ENCODE measurements at places on chromosomes 16 and 17. TPM values are rescaled to one million over a fixed set of nuclear protein-coding genes. Genes with fewer than 3 reads are reported as not detected.
A peak's percentile ranks its signal among the peaks of the same experiment; 100 is the strongest.

DNA sequence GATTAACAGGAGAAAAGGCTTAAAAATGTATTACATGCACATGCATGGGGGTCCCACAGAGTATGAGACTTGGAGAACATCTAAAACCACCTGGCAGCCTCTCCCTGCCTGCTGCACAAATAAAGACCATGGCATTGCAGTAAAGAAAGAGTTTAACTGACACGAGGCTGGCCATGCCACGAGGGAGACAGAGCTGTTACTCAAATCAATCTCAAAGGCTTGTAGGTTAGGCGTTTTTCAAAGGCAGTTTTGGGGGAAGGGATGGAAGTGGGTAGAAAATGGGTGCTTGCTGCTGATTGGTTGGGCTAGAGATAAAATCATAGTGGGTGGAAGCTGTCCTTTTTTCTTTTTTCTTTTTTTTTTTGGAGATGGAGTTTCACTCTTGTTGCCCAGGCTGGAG lies 17.3 kb upstream of the PSMD7 start:
- peaks cover 3% of the 10 kb centered on the region for H3K4me1 ChIP-seq
- H3K27ac ChIP-seq, result peak overlapping the region; percentile 11
- DNase-seq, result no peak
- no peaks in the 10 kb centered on the region for H3K36me3 ChIP-seq
- H3K27me3 ChIP-seq, result no peaks in the 10 kb centered on the region
- H3K4me3 ChIP-seq, result no peak overlapping the region

DNA sequence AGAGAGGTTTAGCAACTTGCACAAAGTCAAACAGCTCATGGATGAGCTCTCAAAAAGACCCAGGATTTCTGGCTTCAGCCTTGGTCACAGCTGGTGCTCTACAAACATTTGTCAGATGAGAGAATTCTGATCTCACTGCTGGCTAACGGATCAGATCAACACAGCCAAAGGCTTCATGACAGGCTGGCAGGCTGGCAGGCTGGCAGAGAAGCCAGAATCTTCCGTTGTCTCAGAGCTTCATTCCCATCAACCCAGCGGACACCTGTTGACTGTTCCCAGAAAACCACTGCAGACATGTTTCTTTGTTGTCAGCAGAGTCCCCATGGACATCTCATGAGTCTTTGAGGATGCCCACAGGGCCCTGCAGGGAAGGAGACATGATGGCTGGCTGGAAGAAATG lies 303.8 kb upstream of the ASIC2 start:
- H3K4me1 ChIP-seq, result no peaks in the 10 kb centered on the region
- H3K27ac ChIP-seq, result no peak overlapping the region
- no peak overlapping the region for H3K4me3 ChIP-seq

DNA sequence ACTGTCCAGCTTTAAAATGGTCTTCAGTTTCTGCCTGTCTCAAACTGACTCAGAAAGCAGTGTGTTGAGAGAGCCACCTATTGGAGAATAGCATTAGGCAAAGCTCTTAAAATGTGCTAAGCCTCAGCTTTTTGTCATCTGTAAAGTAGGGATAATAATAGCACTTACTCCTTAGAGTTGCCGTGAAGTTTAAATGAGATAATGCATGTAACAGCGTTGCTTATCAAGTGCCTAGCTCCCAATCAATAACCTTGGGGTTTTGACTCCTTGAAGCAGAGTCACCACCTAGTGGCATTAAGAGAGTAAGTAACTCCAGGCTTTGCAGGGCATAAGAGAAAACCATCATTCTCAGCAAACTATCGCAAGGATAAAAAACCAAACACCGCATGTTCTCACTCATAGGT lies 163.3 kb downstream of the HS3ST2 start:
- peaks cover 4% of the 10 kb centered on the region for H3K4me1 ChIP-seq
- no peak overlapping the region for H3K27ac ChIP-seq
- H3K36me3 ChIP-seq, result no peaks in the 10 kb centered on the region
- DNase-seq, result no peak
- H3K4me3 ChIP-seq, result no peak overlapping the region
- H3K27me3 ChIP-seq, result peaks cover 2% of the 10 kb centered on the region

- H3K4me1 ChIP-seq, result no peaks in the 10 kb centered on the region
- no peaks in the 10 kb centered on the region for H3K27me3 ChIP-seq
- H3K36me3 ChIP-seq, result no peaks in the 10 kb centered on the region
- no peak overlapping the region for H3K27ac ChIP-seq
Measured at GRCh38 chr16:56207421-56207820, 16.1 kb downstream of the GNAO1 start.

DNA sequence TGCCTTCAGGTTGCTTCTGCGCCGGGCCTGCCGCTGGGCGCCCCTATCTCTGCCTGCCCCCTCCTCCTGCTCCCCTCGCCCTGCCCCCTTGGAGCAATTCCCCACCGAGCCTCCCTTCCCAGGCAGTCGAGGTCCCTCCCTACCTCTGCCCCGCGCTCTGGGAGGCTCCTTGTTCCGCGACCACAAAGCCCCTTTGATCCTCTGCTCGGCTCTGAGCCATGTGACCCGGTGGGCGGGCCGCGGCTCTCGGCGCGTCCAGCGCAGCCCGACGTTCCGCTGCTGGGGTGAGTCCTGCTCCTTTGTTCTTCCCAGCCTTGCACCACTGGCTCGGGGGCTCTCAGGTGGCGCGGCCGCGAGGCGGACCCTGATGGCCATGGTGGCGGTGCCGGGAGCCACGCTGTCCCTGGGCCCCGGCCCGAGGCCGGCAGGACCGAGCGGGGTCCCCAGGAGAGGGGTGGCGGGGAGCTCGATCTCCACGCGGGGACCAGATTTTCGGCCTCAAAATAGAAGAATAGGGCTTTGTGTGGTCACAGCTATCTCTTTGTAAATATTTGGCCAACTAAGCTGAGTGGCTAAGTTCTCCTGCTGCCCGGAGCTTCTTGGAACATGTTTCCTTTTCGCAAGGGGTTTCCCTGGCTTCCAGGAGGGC lies 310.6 kb downstream of the SEC14L1 start:
- peaks cover 75% of the 10 kb centered on the region for H3K4me1 ChIP-seq
- peaks cover 33% of the 10 kb centered on the region for H3K27me3 ChIP-seq
- peak overlapping the region; percentile 94 for H3K4me3 ChIP-seq
- peak overlapping the region; percentile 91 for H3K27ac ChIP-seq
- peak; percentile 81 for DNase-seq

DNA sequence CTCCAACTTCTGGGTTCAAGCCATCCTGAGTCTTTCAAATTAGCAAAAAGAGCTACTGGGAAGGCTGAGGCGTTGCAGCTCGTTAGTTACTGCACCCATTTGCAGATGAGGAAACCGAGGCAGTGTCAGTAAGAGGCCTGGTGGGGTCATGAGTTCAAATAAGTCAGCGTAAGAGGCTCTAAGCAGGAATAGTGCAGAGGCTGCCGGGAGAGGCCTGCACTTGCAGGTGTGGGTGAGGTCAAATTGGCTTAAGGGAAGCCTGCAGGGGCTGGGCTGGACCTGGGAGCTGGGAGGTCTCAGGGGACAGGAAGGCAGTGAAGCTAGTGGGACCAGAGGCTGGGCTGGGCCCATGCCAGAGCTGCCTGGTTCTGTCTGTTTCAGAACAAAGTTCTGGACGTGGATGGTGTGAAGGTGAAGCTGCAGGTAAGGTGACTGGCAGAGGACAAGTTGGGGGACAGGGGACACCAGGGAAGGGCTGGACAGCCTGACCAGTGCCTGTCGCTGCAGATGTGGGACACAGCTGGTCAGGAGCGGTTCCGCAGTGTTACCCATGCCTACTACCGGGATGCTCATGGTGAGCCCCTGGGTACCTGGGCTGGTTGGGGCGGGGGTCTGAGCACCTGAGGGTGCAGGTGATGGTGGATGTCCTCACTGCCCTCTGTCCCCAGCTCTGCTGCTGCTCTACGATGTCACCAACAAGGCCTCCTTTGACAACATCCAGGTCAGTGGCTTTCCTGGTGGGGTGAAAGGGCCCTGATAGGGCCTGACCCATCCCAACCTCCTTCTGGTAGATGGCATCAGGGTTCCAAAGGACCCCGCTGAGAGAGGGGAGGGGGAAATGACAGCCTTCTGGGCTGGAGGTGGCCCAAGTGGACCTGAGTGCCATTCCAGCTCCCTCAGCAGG lies 3.0 kb downstream of the RAB26 start:
- DNase-seq, result no peak
- no peak overlapping the region for H3K27ac ChIP-seq
- H3K27me3 ChIP-seq, result peaks cover 22% of the 10 kb centered on the region

- H3K36me3 ChIP-seq, result no peaks in the 10 kb centered on the region
- H3K27ac ChIP-seq, result no peak overlapping the region
- H3K4me3 ChIP-seq, result no peak overlapping the region
- no peak for DNase-seq
- H3K4me1 ChIP-seq, result no peaks in the 10 kb centered on the region
Measured at GRCh38 chr16:12188061-12188934, 211.8 kb downstream of the SNX29 start.

GRCh38 chr16:35134471-35134870 lies 1675.1 kb downstream of the TP53TG3F start:
- H3K27me3 ChIP-seq, result no peaks in the 10 kb centered on the region
- H3K27ac ChIP-seq, result no peak overlapping the region
- no peak for DNase-seq
- peaks cover 3% of the 10 kb centered on the region for H3K36me3 ChIP-seq
- no peak overlapping the region for H3K4me3 ChIP-seq
- H3K4me1 ChIP-seq, result no peaks in the 10 kb centered on the region

- peaks cover 30% of the 10 kb centered on the region for H3K27me3 ChIP-seq
- peaks cover 24% of the 10 kb centered on the region for H3K36me3 ChIP-seq
- H3K4me1 ChIP-seq, result peaks cover 74% of the 10 kb centered on the region
- H3K4me3 ChIP-seq, result no peak overlapping the region
- no peak for DNase-seq
Measured at GRCh38 chr16:11674001-11674817, 6.0 kb downstream of the SNN start.

DNA sequence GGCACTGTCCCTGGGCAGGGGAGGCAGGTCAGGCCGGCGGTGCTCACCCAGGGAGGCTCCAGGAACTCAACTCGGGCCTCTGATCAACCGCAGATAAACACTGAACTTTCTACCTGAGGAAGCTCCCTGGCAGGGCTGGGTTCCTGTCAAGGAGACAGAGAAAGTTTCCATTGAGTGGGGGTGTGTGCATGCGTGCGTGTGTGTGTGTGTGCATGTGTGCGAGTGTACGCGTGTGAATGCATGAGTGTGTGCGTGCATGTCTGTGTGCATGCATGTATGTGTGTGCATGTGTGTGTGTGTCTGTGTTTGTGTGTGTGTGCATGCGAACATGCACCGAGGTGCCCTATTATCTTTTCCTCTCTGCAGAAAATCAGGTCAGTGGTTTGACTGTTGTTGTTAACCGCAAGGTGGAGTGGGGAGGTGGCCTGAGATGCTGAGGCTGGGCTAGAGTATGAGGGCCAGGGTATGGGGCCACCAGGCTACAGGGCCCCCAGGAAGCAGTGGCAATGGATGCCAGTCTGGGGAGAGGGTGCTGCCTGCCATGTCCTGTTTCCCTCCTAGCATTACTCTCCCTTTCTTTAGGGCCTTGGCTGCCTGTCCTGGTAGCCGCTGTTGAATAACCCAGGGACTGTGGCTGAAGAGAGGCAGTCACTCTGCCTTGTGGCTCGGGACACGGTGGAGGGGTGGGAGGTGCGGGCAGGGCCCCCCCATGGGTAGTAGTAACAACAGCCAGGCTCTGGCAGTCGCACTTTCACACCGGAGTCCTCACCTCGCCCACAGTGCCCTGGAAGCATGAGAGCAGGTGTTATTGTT lies 24.0 kb downstream of the CCR7 start:
- H3K36me3 ChIP-seq, result no peaks in the 10 kb centered on the region
- no peak for DNase-seq
- H3K27me3 ChIP-seq, result peaks cover 15% of the 10 kb centered on the region

- H3K27me3 ChIP-seq, result no peaks in the 10 kb centered on the region
- DNase-seq, result peak; percentile 57
- no peaks in the 10 kb centered on the region for H3K4me1 ChIP-seq
- H3K27ac ChIP-seq, result no peak overlapping the region
- no peak overlapping the region for H3K4me3 ChIP-seq
Measured at GRCh38 chr16:14249291-14250032, 178.3 kb downstream of the MRTFB start.

DNA sequence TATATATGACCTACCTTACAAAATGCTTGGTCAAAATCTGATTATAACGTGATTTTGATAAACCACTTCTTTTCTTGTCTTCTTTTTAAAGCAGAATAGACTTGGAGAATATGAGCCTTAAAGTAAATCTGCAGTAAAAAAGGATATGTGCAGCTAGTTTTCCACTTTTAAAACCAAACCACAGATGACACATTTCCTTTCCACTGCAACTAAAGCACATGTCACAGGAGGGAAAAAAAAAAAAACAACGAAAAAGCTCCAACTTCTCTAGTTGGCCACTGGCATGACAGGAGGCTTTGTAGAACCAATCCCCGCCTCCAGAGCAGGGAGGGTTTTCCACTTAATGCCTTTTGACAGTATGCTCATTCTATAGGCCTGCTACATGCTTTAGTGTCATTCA lies at the start of gene EVI2A:
EVI2A (minus strand) TSS at position 142 of the 400 bp plus-strand sequence. CDS start 2,609 bp downstream, outside the sequence.
- H3K4me1 ChIP-seq, result peaks cover 10% of the 10 kb centered on the region
- H3K4me3 ChIP-seq, result no peak within 1 kb of the TSS
- no peak for DNase-seq
- no peaks in the 10 kb centered on the region for H3K36me3 ChIP-seq
- no peak within 1 kb of the TSS for H3K27ac ChIP-seq

DNA sequence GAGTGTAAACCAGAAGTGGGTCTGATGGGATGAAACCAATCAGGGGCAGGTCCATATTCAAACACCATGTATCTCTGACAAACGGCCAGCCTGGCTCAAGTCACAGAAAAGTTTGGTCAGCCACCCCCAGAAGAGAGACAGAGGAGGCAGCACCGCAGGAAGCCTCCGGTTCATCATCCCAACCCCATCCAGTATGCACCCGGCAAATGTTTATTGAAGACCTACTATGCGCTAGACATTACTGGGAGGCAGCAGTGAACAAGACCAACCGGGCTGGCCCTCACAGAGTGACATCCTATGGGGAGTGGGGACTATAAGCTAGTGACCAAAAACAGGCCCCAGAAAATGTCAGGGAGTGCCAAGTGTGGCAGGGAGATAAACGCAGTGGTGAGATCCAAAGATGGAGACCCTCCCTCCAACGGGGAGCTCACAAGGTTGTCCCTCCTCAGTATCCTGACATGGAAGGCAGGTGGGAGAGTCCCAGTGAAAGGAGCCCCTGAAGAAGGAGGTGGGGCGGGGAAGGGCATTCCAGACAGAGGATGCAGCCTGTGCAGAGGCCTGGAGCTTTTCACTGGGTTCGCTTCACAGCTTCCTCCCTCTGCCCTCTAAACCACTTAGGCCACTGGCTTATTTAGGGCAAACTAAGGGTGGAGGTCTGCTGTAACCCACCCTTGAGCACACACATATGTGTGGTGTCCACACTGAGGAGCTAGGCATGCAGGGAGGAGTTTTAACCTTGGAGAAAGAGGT lies 2.0 kb downstream of the GSG1L start:
- H3K4me1 ChIP-seq, result no peaks in the 10 kb centered on the region
- peaks cover 4% of the 10 kb centered on the region for H3K36me3 ChIP-seq
- H3K27me3 ChIP-seq, result peaks cover 25% of the 10 kb centered on the region
- no peak overlapping the region for H3K27ac ChIP-seq
- DNase-seq, result no peak

Gene SOST
- 29.6 TPM for total RNA-seq

Gene NPB
- total RNA-seq, result 0.56 TPM

Data from endothelial cell (in vitro differentiated cells).